ENCODE measurements at places on chromosomes 16 and 17. TPM values are rescaled to one million over a fixed set of nuclear protein-coding genes. Genes with fewer than 3 reads are reported as not detected.

Gene C17orf100
- total RNA-seq: 0.26 TPM

- DNase-seq: no peak
Measured at GRCh38 chr17:27242951-27243350, 51.0 kb upstream of the WSB1 start.

- peak; percentile 31 for DNase-seq
Measured at GRCh38 chr16:30985401-30986128, 558 bp downstream of the HSD3B7 start.

GRCh38 chr16:11562941-11563340 is 23.8 kb downstream of the LITAF start:
- no peak for DNase-seq

DNA sequence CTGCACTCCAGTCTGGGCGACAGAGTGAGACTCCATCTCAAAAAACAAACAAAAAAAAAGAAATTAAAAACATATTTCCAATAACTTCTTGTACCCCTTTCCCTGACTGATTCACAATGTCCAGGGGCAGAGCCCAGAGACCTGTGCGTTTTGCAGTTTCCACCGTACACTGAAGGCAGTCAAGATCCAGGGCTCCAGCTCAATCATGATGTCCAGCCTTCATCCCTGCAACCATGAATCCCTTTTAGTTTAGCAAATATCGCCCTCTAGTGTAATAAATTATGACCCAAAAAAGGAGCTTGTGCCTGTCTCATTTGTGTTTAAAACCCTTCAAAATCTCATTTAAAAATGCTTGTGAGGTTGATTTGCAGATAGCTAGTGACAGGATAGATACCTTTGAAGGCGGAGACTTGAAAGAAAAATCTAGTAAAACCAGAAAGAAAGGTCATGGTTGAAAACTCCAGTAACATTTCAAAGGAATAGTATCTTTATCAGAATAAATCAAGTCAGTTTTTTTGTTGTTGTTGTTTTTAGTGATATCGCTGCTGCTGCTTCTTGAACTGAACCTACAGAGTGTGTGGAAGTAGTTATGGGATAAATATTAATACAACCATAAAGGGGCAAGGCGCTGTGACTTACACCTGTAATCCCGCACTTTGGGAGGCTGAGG is 3.7 kb upstream of the ERN1 start:
- no peak for DNase-seq

GRCh38 chr16:13351601-13352217 is 450.3 kb downstream of the SHISA9 start:
- no peak for DNase-seq

DNA sequence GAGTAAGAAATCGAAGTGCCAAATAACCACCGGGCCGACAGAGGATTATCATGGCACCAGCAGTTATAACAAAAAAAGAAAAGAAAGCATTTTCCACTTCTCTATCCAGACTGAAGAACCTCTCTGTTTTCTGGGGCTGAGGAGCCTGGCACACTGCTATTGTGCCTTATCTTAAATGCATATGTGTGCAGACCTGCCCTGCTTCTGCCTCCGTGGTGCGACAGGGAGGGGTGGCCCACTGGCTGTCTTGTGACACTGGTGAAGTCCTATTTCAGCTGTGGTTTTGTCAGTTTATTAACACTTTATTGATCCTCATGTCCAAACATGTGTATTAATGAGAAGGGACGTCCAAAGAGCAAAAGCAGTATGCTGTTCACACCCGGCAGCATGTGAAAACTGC is 55.4 kb downstream of the CDK5R1 start:
- no peak for DNase-seq

- DNase-seq: no peak
Measured at GRCh38 chr16:86501989-86502855, 8.1 kb upstream of the FOXF1 start.

- DNase-seq: no peak
Measured at GRCh38 chr17:18093616-18094408, 6.1 kb downstream of the DRG2 start.

DNA sequence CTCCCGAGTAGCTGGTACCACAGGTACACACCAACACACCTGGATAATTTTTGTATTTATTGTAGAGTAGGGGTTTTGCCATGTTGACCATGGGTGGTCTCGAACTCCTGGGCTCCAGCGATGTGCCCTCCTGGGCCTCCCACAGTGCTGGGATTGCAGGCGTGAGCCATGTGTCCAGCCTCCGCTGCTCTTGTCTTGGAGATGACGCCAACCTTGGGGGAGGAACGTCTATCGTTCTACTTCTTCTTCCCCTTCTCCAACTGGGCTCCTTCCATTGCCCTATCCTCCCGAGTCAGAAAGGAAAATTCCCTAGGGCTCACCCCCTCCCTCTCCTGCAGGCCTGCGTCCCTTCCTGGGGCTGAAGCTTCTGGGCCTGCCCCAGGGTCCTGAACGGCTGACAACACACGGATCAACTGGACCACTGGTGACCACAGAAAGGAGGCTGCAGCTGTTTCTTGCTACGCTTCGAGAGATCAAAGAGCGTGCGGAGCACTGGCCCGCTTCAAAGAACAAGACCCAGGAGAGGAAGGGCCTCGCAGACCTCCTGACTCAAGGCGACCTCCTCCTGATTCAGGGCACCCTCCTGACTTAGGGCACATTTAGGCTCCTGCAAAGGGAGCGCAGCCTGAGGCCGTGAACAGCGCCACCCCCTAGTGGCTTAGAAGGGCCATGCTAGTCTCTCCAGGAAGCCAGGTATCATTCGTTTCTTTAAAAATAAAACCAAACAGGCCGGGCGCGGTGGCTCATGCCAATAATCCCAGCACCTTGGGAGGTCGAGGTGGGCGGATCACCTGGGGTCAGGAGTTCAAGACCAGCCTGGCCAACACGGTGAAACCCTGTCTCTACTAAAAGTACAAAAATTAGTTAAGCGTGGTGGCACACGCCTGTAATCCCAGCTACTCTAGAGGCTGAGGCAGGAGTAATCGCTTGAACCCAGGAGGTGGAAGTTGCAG is 48.5 kb upstream of the HELZ start:
- DNase-seq: peak; percentile 46

GRCh38 chr17:40097087-40097486 is 3.3 kb downstream of the NR1D1 start:
- DNase-seq: peak; percentile 31
